ENCODE measurements at places on chromosomes 12 and 14.

DNA sequence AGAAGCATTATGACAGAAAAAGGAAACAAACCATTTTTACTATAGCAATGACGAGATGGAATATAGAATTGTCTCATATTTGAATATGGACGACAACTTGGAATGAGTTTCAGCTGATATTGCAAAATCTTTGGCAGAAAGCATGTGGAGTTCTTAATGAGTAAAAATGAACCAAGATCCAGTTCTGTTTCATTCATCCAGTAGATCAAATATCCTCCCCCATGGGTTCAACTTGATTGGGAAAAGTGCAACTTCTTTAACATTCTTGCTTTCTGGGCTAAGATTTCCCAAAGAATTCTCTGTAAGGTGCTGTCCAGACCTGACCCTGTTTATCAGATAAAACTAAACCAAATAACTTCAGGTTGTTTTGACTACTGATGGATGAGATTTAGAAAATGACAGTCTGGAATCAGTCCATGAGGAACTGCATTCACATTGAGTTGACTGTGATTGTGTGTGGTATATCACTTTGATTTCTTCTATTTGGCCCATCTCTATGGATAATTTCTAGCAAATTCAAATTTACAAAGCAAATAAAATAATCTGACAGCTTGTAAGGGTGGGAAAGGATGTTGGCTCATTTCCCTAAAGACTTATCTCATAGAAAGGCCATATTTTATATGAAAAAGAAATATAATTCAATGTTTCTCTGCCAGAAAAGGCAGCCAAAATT is 267.4 kb downstream of the ADAMTS20 start:
- DNase-seq = no peak

DNA sequence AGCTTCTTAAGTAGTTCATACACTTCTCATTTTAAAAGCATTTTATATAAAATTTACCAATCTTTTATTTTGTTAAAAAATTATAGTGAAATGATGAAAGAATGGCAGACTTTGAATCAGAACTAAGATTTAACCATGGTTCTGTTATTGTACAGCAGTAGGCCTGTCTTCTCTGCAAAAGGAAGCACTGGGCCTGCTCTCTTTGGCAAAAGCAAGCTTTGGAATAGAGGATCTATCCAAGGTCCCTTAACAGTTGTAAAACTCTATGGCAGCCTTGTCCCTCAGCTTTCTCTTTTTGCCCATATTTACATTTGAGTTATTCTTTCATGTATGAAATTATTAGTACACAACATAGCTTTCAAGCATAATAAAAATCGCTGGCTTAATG is 82.8 kb downstream of the PLEKHG7 start:
- no peak for DNase-seq

- no peak for DNase-seq
Observed at GRCh38 chr12:58809064-58809607, 111.2 kb downstream of the LRIG3 start.

- DNase-seq = peak; percentile 68
Observed at GRCh38 chr12:109947521-109947920, 47.4 kb downstream of the TCHP start.

GRCh38 chr12:14367040-14367661 is 1.7 kb downstream of the ATF7IP start:
- peak; percentile 18 for DNase-seq

- no peak for DNase-seq
Observed at GRCh38 chr12:109723311-109723881, 9.8 kb downstream of the FAM222A start.

DNA sequence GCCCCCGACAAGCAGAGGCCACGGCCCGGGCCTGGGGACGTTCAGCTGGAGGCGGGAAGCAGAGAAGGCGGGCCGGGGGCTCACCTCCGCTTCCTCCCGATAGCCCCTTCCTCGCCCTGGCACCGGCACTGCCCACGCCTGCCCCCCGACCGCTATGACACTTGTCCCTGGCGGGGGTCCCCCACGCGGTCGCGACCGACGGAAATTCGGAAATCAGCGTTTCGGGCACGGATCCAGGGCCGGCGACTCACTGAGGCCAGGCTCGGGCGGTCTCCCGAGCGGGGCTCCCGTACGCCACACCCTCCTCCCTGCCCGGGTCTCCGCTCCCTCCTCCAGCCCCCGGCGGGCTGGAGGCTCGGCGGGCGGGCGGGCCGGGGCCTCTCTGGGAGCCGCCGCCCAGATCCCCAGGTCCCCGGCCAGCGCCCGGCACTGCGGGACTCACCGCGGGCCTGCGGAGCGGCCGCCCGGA is 581 bp downstream of the PITPNM2 start:
- DNase-seq = peak; percentile 80

DNA sequence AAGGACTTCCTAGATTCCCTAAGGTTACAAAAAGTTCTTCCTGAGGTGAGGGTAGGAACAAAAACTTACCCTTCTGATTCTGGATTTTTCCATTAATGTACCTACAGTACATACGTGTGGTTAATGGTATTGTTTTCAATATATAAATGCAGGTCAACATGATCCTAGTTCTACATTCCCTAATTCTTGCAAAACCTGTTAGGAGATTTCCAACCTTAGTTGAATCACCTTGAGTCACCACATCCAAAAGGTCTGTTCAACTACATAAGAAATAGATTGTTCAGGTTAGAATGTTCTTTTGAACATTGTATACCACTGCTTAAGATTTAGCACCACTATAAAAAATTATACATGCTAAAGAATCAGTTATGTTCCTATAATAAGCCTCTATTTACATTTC is 118.9 kb downstream of the GARIN6 start:
- no peak for DNase-seq

DNA sequence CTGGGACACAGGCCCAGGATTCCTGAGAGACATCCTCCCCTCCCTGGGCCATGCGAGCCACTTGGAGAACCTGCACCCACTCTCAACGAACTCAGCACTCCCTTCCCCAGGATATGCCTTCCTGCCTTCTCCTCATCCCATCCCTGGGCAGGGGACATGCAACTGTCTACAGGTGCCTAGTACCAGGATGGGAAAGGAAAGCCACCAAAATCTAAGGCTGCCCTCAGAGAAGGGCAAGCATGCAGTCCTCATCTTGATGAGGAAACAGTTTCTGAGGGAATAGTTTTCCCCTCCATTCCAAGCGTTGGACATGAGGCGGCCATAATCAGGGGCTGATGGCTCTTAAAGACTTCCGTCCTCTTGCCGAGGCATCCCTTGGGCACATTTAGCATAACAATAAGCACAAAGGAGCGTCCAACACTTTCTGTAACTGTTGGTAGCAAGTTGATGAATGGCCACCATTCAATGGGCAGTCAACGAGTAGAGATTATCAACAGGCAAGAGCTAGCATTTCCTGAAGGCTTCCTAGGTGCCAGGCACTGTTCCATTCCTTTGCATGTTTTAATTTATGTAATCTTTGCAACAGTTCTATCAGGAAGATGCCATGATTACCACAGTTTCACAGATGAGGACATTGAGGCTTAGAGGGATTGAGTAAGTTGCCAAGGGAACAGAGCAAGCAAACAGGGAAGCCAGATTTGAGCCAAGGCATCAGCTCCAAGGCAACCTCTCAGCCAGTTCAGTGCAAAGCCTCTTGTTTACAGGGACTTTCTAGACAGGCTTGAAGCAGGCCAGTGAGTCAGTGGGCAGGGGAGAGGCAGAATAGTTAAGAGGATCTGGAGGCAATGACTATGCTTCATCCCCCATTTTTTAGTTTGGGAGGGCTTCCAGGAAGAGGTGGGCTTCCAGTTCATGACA is 105.1 kb downstream of the SINHCAF start:
- DNase-seq = no peak

- DNase-seq = no peak
Observed at GRCh38 chr12:69099201-69099837, 140.1 kb upstream of the CPSF6 start.

DNA sequence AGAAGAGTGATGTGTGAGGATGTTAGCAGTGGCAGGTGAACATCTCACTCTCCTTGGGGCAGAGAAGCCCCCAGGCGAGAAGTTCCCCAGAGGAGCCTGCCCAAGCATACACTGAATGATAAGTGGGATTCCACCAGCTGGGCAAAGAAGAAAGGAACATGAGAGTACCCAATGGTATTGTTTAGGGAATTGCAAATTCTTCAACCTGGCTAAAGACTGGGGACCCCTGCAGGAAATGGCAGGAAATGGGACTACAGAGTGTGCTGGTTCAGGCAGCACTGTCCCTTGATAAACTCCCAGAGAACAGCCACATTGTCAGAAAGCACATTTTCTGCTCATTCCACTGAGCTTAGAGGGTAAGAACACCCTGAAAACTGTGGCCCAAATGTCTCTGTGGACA is 121.3 kb downstream of the RPS29 start:
- DNase-seq = no peak

DNA sequence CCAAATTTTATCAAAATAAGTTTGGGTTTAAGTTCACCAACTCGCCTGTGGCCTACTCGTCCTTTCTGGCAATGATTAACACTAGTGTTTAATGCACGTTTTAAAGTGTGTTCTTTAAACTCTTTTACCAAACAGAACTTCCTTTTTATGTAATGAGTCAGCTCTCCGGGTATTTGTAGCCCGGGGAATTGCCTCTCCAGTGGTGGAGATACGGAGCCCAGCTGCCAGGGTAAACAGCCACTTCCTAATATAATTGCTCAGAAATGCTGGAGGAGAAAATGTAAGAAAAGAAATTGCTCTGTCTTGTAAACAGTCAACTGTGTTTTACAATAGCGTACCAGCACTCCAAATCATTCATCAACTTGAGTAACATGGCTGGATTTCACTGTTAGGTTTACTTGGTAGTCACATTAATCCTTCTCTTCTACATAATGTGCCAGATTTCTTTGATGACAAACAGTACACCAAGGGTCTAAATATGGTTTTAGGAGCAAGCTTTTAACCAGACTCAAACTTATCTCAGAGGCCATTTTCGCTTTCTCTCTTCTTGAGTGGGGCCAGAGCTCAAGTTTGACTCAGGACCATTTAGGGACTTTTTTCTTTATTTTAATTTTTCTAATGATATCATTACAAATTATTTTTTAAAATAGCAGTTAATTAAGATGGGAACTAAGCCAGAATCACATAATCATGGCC is 101.2 kb upstream of the SLC38A2 start:
- peak; percentile 83 for DNase-seq

GRCh38 chr14:82667501-82667900 is 1133.8 kb upstream of the SEL1L start:
- no peak for DNase-seq

- no peak for DNase-seq
Observed at GRCh38 chr14:34710006-34710405, 4.4 kb downstream of the CFL2 start.

DNA sequence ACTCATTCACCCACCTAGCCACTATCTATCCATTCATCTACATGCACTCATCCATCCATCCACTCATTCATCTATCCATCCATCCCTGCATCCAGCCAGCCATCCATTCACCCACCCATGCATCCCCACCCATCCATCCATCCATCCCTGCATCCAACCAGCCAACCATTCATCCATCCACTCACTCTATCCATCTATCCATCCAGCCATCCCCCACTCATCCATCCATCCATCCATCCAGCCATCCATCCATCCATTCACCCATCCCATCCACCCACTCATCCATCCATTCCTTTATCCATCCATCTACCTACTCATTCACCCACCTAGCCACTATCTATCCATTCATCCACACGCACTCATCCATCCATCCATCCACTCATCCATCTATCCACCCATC is 73.1 kb downstream of the NOC4L start:
- DNase-seq = no peak

DNA sequence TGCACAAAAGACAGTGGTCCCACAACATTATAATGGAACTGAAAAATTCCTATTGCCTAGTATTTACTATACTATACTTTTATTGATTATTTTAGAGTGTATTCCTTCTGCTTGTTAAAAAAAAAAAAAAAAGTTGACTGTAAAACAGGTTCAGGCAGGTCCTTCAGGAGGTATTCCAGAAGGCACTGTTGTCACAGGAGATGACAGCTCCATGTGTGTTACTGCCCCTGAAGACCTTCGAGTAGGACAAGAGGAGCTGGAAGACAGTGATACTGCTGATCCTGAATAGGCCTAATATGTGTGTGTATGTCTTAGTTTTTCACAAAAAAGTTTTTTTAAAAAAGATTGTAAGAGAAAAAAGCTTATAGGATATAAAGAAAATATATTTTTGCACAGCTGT is 12.3 kb downstream of the UBE2N start:
- no peak for DNase-seq

DNA sequence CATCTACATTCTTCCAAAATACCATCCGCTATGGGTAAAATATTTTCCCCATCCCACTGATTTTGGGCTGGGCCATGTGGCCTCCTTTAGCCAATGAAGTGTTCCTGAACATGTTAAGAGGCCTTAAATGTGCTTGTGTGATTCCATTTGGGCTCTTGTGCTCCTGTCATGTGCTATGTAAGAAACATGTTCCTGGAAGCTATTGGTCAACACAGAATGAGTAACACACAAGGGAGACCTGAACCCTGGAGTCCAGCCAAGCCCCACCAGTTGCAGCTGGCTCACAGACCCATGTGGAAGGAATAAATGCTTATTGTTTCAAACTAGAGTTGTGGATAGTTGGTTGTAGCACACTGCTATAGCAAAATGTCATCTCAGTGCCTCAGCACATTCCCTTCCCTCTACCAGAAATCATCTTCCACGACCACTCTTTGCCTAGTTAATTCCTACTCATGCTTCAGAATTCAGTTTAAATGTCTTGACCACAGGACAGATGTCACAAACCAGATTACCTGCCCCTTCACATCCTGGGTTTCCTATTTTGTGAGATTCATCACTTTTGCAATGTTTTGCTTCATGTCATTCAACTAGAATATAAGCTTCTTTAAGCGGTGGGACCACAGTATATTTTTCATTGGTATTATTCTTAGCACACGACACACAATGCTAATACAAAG is 217.3 kb upstream of the EEA1 start:
- no peak for DNase-seq

DNA sequence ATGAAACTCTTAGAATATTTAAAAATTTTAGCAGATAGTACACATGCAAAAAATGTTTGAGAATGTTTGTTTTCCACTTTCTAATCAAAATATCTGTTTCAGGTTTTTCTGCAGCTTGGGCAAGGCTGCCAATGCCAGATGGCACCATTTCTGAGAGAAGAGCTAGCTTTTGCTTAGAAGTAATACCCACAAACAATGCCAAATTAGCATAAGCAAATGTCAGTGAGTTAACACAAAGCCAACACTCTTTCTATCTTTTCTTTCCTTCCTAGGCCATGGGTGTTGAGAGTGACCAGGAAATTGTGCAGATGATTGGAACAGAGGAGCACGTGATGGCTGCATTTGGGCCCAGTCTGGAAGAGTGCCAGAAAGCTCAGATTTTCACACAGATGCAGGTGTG is 35.2 kb downstream of the POLR3B start:
- DNase-seq = no peak

GRCh38 chr12:52416795-52417194 is 10.7 kb upstream of the KRT82 start:
- no peak for DNase-seq

DNA sequence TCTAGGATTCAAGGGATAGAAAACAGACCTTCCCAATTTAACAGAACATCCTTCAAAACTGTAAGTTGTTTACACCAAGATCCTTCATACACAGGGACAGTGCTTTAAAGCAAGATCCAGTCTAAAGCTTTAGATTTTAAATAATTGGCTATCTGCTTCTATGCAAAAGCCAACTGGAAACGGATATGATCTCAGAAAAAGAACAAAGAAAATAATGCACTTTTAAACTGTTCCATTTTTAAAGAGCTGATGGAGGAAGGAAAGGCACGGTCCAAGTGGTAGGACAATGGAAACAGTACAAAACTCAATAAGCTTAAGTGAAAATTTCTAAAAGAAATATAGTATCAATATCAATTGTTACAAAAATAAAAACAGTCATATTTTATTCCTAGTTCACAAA is 27.7 kb downstream of the LRP6 start:
- no peak for DNase-seq

GRCh38 chr14:60566101-60566500 is 57.2 kb downstream of the SIX6 start:
- no peak for DNase-seq

Measured in GM03348 (cell line).